ENCODE measurements at places on chromosomes 13 and 19. TPM values are rescaled to one million over a fixed set of nuclear protein-coding genes. Genes with fewer than 3 reads are reported as not detected.

MTUS2 gene
- 1.4 TPM for total RNA-seq

MCF2L gene
- total RNA-seq = 15.3 TPM

F7 gene
- 0.63 TPM for total RNA-seq

INSR gene
- 38.6 TPM for total RNA-seq
